ENCODE measurements at places on chromosomes 16 and 17.
A peak's percentile ranks its signal among the peaks of the same experiment; 100 is the strongest.

- DNase-seq, result no peak
Observed at GRCh38 chr17:19905502-19905901, 37.8 kb upstream of the ULK2 start.

DNA sequence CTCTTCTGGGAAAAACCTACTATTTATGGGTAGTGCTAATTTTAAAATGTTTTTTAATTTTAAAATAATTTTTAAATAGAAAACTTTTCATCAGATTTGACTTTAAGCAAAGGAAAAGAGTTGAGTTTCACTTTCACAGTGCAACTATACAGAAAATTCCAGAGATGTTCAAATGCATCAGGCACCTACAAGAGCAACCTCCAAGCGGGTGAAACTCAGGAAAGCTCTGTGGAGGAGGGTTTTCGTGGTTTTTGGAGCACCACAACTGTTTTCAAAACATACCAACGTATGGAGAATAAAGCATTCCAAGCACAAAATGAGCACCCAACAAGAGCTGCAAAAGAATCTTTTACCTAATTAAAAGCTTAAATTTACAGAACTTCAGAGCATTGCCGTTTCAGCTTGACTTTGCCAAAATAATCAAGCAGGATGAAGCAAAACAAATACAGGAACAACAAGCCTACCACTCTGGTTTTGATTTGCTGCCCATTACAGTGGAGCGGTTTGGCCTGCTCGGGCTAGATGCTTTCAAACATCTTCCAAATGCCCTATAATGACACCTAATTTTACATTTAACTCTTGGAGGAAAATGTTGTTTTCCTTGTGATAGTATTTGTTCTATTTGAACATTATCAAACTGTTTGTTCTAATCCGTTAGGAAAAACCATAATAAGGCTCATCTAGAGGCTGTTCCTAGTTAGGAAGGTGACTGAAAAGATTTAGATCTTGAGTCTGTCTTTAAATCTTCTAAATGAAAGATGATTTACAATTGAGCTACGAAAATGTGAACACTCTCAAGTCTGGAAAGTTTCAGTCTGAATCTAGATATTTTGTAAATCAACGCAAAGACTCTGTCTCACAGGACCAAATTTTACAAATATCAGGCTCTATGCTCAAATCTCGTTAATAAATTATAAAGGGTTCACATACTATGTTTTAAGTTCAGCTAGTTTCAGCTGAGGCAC, 34.5 kb downstream of the NACA2 start:
- DNase-seq, result no peak

DNA sequence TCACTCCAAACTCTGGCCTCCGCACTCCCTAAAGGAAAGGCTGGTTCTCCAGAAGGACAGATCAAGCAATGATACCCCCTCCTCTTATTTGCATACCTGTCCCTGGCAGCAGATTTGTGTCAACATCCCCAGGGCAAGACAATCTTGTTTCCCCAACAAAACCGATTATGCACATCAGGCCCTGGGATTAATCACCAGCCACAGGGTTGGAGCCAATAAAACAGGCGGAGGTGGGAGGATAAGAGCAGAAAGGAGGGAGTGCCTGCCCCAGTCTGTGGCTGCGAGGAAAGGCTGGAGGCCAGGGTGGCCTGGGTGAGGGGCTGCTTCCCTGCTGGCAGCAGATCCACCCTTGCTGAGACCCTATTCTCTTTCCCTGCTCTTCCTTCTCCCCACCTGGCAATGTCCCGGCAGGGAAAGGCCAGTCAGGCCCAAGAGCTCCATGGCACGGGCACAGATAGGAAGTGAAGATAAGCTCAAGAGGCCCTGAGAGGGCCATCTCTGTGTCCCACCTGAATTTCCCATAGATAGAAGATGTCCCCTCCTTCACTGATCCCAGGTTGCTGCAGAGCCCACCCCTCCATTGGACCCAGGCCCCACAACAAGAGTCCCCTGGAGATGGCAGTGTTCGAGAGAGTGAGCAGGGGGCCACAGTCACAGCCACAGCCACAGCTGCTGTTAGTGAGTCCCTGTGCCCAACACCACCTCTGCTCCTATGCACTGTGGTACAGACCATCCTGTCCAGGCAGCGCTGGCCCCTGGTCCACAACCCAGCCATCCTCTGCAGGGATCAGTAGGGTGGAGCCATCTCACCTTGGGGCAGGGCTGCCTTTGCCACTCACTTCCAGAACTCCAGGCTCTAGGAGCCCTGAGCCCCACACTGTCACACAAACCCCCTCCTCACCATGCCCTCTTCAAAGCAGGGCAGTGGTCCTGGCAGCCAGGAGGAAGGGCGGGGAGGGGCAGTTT, 137.5 kb downstream of the SDK2 start:
- no peak for DNase-seq

DNA sequence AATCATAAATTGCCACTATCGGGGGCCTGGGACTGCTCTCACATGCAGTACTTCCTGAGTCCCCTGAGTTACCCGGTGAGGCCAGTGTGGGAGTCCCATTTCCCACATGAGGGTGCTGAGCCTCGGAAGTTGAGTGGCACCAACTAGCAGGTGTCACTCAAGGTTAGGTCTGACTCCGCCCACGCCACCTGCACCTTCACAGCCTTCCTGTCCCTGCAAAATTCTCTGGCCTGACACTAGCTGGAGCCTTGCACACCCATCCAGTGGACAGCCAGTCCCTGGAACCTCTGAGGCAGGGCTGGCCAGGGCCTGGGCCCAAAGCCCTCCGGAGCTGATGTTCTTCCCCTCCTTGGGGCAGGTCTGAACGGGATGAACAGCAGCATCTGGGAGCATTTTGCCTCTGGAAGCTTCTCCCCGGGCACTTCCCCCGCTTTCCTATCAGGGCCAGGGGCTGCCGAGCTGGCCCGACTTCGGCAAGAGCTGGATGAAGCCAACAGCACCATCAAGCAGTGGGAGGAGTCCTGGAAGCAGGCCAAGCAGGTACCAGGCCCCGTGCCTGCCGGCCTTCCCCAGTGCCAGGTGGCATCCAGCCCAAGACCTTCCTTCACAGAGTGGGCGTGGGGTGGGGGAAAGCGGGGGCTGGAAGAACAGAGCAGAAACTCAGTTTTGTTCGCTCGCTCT, 21.9 kb downstream of the UNC13D start:
- DNase-seq, result no peak

GRCh38 chr16:88616320-88616719, 22.1 kb upstream of the IL17C start:
- no peak for DNase-seq

- peak; percentile 63 for DNase-seq
Observed at GRCh38 chr17:3557768-3558583, at the start of gene TRPV3. Gene TRPV3, minus strand, starts transcription at chr17:3557812. Its CDS starts 2,962 bp downstream, at chr17:3554850.

GRCh38 chr17:77118251-77118928, 22.4 kb upstream of the SEC14L1 start:
- DNase-seq, result no peak

- no peak for DNase-seq
Observed at GRCh38 chr16:89722392-89723278, 1.3 kb downstream of the ZNF276 start.

DNA sequence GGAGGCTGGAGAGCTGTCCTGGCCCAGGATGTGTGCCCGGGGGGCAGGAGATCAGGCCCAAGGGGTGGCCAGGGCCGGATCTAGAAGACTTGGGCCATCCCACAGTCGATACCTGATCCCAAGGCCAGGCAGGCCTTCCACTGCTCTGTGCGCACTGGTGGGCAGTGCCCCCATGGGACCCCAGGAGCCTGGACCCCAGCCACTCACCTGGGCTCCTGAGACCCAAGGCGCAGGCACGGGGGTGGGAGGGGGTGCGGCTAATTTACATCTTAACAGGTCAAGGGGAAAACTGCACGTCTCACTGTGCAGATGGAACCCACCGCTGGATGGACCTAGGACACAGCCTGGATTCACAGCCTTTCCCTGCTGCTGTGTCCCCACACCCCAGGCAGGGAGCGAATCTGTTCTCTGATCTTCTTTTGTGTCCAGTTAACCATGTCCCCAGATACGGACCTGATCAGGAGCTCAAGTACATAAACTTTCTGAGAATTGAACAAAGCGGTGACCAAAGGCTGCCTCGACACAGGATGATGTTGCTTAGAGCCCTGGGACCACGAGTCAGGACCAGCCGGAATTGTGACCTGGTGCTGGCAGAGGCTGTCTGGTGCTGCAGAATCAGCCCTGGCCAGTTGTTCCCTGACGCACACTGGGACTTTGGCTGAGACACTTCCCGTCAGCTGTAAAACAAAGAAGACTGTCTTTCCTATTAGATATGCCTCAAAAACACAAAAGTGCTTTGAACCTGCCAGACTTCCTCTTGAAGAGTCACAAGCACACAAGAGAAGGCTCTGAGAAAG, 60.6 kb downstream of the TNFRSF13B start:
- DNase-seq, result no peak

DNA sequence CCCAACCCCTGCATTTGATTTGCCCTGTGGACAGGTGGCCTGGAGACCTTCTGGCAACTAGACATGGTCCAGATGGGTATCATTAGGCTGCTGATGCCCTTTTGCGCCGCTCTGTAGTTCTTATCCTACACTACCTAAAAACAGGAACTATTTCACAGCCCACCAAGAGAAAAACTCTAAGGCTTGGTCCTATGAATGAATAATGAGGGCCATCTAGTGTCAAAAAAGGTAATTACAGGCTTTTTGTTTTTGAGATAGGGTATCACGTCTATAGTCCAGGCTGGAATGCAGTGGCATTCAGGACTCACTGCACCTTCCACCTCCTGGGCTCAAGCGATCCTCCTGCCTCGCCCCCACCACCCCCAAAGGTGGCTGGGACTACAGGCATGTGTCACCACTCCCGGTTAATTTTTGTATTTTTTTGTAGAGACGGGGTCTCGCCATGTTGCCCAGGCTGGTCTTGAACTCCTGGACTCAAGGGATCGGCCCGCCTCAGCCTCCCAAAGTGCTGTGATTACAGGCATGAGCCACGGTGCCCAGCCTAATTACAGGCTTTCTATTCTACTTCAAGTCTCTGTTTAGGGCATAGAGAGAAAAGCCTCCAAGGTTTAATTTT, 20.9 kb downstream of the COIL start:
- DNase-seq, result peak; percentile 39

- DNase-seq, result no peak
Observed at GRCh38 chr16:72711823-72712222, 336.1 kb downstream of the ZFHX3 start.

DNA sequence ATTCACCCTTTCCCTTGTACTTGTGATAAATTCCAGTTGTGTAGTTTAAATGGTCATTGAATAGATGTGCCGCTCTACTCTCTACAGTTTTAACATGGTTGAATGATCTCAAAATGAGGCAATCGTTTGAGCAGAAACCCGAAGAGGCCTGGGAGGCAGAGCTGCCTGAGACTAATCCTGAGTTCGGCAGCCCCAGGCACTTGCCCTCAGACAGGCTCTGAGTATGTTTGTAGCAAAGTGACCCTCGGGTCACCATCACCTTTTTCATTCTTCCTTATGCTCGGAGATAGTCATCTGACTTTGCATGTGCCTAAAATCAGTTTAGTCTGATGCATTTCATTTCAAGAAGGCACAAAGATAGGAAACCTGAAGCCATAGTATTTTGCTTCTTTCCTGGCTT, 184.0 kb upstream of the RBFOX1 start:
- DNase-seq, result no peak

DNA sequence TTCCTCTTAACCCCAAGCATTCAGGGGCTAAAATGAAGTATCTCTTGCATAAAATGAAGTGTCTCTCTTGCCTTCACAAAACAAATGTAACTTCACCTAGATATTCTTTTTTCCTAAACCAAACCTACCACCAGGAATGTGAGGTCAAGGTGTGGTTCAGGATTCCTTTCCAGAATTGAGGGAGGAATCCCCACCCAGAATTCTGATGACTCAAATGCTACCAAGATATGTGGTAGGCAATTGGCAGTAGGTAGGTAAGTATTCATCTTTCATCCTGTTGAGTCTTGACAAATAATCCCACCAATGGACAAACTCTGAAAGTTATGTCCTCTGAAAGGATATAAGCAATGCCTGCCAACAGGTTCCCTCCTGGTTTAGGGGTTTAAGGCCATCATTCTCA, 26.2 kb downstream of the TRIM16 start:
- peak; percentile 35 for DNase-seq

GRCh38 chr17:20151174-20151573, 142.0 kb downstream of the SPECC1 start:
- DNase-seq, result no peak

DNA sequence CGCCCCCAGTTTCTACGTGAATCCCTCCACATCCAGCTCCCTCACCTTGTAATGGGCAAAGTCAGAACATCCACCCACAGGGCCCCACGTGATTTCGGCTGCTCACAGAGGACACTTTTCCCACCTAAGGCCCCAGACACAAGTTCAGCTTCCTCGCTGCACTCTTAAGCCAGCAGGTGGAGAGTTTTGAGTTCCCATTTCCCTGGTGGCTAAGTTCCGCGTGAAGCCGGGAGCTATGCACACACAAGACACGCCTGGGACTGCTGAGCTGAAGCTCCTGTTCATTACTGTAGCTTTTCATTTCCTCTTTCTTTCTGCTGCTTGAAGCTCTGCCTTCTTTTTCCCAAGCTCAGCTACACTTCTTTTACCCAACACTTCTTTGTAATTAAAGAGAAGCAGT, 273.8 kb downstream of the NPIPA8 start:
- DNase-seq, result no peak

GRCh38 chr16:56357765-56358322, 67.5 kb downstream of the AMFR start:
- no peak for DNase-seq

DNA sequence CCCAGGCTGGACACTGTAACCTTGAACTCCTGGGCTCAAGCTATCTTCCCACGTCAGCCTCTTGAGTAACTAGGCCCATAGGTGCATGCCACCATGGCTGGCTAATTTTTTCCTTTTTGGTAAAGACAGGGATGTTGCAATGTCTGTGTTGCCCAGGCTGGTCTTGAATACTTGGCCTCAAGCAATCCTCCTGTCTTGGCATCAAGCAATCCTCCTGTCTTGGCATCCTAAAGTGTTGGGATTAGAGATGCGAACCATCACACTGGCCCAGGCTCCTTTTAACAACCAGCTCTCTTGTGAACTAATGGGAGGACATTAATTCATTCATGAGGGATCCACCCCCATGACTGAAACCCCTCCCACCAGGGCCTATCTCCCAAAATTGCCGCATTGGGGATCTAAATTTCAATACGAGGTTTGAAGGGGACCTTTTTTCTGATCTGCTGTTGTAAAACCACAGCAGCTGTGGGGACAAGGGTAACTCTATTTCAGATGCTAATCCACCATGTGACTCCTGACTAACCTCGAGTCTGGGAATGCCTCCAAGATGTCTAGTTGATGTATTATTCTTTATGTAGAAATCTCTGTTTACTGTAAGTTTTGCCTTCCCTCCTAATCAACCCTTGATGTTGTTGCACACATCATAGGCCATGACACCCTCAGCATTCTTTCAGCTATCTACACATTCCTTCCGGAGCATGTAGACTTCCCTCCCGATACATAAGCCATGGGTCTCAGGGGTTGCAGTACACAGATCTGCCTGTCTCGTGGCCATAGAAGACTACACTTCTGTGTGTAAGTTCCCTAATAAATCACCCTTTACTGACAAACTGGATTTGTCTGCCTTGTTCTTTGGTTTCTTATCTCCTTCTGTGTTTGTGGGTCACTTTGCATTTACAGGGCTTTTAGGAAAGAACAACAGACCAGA, 37.6 kb downstream of the RNF112 start:
- peak; percentile 40 for DNase-seq
